ENCODE measurements at places on chromosomes 7 and 10. TPM values are rescaled to one million over a fixed set of nuclear protein-coding genes. Genes with fewer than 3 reads are reported as not detected.

- no peak for DNase-seq
These were observed 11.0 kb upstream of the TRIM8 start for GRCh38 chr10:102633287-102633686.

- DNase-seq: no peak
These were observed 67.5 kb downstream of the ALOX5 start for GRCh38 chr10:45441239-45442190.

GRCh38 chr10:114103284-114103683, 59.6 kb downstream of the ADRB1 start:
- peak; percentile 27 for DNase-seq

DNA sequence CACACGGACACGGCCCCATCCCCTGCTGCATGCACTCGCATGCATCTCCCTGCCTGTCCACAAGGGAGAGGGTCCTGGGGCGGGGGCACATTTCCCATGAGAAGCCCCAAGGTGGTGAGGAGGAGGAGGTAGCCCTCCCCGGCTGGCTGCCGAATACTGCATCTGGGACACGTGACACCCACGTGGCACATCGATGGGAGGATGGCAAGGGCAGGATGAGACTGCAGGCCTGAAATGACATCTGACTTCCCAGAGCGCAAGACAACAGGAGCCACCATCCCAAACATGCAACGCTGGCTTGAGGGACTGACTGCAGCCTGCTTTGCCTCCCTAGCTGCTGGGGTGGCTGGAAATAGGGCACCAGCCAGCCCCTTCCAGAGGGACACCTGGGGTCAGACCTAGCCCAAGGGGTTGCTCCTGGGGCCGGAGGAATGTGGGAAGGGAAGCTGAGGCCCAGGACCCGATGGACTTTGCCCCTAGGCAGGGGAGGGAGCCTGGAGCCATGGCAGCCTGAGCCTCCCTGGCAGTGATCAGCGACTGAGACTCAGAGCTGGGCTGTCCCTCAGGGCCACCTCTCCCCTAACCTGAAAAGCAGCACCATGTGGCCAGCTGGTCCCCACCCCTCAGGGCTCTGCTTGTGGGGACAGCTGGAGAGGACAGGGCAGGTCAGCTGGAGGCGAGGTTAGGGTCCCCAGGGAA, 16.1 kb downstream of the BUD23 start:
- no peak for DNase-seq

DNA sequence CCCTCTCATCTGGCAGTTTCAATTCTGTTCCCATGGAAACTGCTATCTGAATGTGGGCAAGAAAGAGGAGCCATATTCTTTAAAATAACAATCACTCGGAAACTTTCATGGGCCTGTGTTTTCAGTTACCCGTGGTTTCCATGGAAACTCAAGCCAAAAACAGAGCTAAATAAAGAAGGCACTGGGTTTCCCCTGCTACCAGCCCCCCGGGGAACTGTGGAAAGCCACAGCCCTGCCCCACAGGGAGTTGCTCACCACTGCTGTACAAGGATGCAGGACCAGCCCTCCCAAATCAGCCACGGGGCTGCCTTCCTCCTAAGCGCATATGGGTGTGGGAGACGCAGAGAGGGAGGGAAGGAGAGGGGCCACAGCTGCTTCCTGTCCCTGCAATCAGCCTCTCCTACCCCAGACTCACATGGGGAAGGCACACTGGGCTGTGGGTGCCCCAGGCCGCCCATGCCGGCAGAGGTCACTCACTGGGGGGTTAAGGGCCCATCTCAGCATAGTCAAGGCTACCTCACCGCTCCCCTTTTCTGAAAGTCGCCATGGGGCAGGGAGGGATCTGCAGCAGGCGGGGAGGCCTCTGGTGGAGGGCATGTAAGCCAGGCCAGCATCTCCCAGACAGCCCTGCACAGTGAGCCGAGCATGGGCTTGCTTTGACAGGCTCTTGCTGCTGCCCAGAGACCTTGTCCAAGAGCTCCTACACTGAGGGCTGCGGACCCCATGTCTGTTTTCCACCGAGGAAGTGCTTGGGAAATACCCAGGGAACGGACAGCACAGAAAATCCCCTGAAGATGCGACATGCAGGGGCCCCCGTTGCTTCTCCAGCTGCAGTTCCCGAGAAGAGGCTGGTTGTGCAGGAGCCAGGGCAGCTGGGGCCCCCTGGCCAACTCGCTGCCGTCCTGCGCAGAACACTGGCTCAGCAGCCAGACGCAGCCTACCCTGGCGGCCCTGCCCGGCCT, 157.3 kb upstream of the PPP2R2D start:
- DNase-seq: peak; percentile 54

DNA sequence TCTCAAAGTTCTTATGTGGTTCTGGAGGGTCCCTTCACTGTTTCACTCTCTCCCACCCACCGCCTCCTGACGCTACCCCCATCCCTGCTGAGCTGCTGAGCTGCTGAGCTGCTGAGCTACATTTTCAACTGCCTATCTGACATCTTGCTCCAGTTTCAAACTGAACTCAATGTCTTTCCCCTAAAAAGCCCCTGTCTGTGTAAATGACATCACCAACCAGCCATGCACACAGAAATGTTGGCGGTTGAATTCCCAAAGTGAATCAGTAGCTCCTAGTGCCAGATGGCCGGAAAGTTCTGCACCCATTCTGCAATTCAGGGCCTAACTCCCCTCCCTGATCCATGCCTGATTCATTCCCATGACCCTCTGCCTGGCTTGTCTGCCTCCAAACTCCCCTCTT, 71.2 kb downstream of the WNT2 start:
- no peak for DNase-seq

DNA sequence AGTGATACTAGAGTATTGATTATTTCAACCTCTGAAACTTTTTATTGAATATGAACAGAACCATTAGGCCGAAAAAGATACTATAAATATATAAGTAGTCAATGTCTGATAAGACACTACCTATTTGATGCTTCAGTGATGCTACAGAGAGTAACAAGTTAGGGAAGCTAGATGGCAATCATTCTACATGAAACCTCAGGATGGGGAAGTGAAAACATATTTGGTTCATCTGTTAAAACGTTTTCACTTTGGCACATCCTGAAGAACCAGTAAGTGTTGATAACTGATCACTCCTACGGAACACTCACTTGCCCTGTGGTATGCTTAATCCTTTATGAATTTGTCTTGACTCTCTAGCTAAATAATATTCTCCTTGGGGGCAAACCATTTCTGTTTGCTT, 1064.9 kb downstream of the NXPH1 start:
- no peak for DNase-seq

The CRHR2 gene
- not detected for polyA plus RNA-seq

The SFTPA1 gene
- not detected for polyA plus RNA-seq

The CHAT gene
- polyA plus RNA-seq: not detected
